Stimulated activated CD4-positive, alpha-beta T cell treated with anti-CD3 and anti-CD28 coated beads, Interleukin-1b, Interleukin-23, amount 100 ng/mL, for 1 hour (primary cell): ENCODE measurements at places on chromosomes 12 and 14.

DNA sequence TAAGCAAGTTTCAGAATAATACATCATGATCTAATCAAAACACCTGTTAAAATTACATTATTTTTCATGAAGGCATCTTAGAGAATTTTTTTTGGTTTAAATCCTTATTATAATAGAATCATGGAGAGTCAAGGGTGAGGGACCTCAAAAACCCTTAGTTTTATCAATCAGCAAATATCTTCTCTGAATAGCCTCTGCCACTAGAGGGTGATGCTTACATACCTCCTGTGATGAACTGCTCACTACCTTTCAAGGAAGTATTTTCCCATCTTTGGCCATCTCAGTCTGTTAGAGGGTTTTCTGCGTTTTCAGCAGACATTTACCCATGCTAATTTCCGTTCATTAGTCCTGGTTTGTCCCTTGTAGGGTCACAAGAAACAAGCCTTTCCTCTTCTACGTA, 200.2 kb downstream of the TRHDE start:
- DNase-seq = no peak

GRCh38 chr12:26293612-26294011, 98.2 kb downstream of the SSPN start:
- no peak for DNase-seq

DNA sequence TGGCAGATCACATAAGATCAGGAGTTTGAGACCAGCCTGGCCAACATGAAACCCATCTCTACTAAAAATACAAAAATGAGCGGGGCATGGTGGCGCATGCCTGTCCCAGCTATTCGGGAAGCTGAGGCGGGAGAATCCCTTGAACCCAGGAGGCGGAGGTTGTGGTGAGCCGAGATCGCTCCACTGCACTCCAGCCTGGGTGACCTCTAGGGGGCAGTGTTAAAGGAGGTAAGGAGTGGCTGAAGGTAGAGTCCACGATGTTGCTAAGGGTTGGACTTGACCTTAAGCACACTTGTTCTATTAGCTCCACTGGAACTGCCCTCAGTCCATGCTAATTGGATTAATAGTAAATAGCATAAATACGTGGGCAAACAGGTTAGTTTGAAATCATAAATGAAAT, 62.4 kb upstream of the PSMC1 start:
- DNase-seq = no peak

DNA sequence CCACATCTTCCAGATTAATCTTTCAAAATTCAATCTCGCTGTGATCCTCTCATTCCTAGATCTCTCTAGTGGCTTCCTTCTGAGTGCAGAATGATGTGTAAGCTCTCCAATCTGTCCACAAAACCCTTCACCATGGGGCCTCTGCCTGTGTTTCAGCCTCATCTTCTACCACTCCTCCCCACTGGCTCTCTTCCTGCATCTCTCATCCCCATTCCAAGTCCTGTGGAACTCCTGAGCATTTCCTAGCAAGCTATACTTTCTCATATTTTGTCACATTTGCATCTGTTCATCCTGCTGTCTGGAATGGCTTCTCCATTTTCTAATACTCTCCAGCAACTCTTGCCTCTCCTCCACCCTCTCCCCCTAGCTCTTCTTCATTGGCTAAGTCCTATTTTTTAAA, 242.0 kb upstream of the DAAM1 start:
- no peak for DNase-seq

DNA sequence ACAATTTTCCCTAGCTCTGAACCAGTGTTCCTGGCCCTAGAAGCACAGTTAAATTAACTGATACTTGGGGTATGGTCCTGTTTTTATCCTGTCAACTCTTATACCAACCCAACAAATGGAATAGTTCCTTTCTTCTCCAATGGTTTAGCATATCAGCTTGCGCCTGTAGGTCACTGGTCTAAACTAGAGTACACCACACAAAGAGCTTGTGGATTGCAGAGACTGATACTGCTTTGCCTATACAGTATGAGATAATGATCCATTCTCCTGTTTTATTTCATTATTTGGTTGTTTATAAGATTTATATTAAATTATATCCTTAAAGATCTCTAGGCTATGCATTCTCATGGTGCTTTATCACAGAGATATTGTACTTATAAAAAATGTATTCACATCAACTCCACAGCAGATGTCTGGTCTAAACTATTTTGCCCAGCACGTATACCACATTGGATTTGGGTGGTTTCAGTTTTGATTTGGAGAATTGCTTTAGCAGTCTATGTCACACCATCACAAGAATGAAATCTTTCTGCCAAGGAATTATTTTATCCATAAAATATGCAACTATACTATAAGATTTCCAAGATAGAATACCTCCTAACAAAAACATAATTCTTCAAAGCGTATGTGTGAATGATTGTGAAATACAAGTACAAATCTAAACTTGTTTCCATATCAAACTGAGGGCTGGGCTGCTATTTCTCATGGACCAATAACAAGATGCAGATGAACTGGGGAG, 142.1 kb downstream of the SLC16A7 start:
- no peak for DNase-seq

DNA sequence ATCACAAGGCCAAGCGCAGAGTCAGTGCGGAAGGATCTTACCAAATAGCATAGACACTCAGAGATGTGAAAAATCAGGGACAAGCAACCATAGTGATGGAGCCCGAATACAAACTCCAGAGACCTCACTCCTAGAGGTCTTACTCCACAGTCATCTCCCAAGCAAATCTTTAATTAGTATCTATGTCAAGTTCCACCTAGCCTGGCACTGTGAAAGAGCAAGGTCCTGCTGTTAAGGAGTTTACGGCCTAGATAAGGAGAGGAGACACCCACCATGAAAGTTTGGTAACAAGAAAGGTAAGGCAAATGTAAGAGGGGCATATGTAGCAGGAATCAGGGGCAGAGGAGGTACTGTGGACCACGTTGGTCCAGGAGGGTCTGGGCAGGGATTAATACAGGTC, 7.4 kb upstream of the PLEKHG6 start:
- DNase-seq = no peak

GRCh38 chr12:57865084-57865751, 18.7 kb upstream of the CTDSP2 start:
- no peak for DNase-seq

- DNase-seq = no peak
Measured at GRCh38 chr14:61516118-61516743, 179.1 kb upstream of the HIF1A start.

GRCh38 chr12:12456637-12457036, 99.8 kb downstream of the BORCS5 start:
- DNase-seq = no peak

DNA sequence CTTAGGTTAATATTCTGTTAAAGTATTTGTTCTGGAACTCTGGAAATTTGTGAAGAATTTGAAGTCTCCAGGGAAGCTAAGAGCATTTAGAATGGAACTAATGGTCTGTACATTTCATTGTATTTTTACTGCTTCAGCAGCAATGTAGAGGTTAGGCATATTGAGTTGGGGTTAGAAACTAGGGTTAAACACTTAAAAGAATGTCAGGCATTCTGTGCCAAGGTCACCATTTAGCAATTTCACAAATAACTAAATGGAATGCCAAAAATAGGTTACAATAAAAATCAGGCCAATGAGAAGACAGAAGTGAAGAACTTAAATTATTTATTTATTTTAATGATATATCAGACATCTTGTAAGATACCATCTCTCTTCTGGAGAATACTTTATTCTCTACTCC, 210.8 kb downstream of the C12orf50 start:
- DNase-seq = no peak

DNA sequence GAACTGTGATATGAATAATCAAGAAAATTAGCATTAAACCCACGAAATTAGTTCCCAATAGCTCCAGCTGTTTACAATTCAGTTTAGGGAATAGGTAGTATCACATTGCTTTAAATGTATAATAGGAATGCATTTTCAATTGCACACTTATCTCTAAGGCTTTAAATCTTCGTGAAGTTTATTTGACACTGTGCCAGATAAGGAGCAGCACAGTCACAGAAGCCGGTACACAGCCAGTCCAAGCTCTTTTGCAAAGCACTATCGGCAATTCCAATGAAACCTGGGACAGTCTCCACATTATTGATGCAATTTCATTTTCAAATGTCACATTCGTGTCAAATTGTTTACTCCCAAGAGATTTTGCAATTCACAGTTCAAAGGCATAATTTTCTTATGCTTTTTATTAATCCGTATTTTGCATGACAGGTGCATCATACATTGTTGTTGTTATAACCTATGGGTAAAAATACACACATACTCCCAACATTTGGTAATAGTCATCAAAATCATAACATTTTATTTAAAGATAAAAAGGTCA, 602.8 kb downstream of the RPS29 start:
- DNase-seq = no peak

GRCh38 chr14:59208954-59209353, 20.5 kb downstream of the DAAM1 start:
- no peak for DNase-seq
